ENCODE measurements at places on chromosomes 5 and 9. TPM values are rescaled to one million over a fixed set of nuclear protein-coding genes. Genes with fewer than 3 reads are reported as not detected.

Gene ARL10
- 7.9 TPM for total RNA-seq

Gene RLN2
- total RNA-seq: not detected

- no peaks in the 10 kb centered on the region for H3K4me1 ChIP-seq
- H3K4me3 ChIP-seq: no peak overlapping the region
- H3K36me3 ChIP-seq: no peaks in the 10 kb centered on the region
- no peaks in the 10 kb centered on the region for H3K27me3 ChIP-seq
- no peak overlapping the region for H3K27ac ChIP-seq
Observed at GRCh38 chr9:85444243-85444642, 297.5 kb downstream of the AGTPBP1 start.

GRCh38 chr5:164013077-164013670, 507.8 kb downstream of the MAT2B start:
- DNase-seq: no peak
- H3K27ac ChIP-seq: no peak overlapping the region
- H3K4me3 ChIP-seq: no peak overlapping the region
- no peaks in the 10 kb centered on the region for H3K27me3 ChIP-seq

DNA sequence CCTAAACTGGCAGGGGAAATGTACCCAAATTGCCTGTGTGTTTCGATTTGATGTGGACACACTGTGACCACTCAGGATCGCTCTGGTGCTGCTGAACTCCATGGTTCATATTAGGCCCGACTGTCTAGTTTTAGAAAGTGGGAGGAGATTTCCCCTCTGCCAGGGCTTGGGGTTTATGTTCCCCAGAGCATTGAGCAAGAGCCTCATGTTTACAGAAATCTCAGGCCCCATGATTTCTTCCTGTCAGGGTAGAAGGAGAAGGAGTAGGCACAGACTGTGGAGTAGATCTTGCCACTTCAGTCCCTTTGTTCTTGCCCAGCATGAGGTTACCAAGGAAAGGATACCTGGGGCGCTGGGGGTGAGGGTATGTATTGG, 40.8 kb upstream of the GLRX start:
- no peaks in the 10 kb centered on the region for H3K27me3 ChIP-seq
- H3K36me3 ChIP-seq: no peaks in the 10 kb centered on the region
- H3K27ac ChIP-seq: peak overlapping the region; percentile 81
- no peak overlapping the region for H3K4me3 ChIP-seq
- H3K4me1 ChIP-seq: peaks cover 62% of the 10 kb centered on the region

GRCh38 chr9:76756268-76756640, 8.0 kb upstream of the PCA3 start:
- H3K4me3 ChIP-seq: no peak overlapping the region
- no peaks in the 10 kb centered on the region for H3K36me3 ChIP-seq
- H3K27me3 ChIP-seq: no peaks in the 10 kb centered on the region
- H3K27ac ChIP-seq: no peak overlapping the region
- DNase-seq: no peak
- H3K4me1 ChIP-seq: no peaks in the 10 kb centered on the region

DNA sequence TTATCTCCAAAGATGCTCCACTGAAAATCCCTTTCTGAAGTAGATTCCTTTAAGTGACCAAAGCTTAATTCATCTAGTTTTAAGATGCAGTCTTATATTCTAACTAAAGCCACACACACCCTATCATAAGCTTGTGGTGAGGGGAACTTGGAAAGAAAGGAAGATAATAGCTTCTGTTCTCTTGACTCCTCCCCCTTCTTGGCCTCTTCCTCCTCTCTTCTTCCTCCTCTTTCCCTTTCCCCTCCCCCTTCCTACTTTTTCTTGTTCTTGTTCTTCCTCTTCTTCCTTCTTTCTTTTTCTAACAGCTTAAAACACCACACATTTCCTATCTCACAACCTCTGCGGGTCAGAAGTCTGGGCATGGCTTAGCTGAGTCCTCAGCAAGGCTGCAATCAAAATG, 23.5 kb downstream of the IL7R start:
- DNase-seq: no peak
- no peaks in the 10 kb centered on the region for H3K27me3 ChIP-seq
- no peak overlapping the region for H3K27ac ChIP-seq
- H3K4me1 ChIP-seq: peaks cover 6% of the 10 kb centered on the region
- H3K36me3 ChIP-seq: no peaks in the 10 kb centered on the region

DNA sequence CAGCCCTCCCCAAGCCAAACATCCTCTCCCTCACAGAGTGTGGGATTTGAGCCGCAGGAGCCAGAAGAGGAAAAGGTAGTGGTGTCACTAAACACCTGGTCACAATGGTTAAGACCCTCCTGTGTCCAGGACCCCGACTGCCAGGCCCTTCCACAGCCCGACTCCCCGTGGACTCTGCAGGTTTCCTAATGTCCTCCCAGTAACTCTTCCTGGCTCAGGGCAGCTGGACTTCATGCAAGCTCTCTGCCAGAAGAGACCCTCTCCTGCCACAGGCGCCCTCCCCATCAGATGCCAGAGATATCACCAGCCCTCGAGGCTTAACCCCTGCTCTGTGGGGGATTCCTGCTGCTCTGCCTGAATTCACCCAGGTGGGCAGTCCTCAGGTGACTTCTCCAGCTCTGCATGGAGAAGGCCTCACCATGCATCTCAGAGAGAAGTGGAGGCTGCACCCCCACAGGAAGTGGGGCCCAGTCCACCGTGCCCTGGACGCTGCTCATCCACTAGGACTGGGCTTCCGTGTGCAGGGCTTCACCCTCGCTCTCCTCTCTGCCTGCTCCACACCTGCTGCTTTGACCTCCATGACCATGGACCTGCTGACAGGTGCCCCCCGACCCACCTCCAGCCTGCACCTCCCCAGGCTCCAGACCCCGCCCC, 111.2 kb downstream of the ADAMTS2 start:
- DNase-seq: peak; percentile 45
- H3K27ac ChIP-seq: no peak overlapping the region
- no peaks in the 10 kb centered on the region for H3K36me3 ChIP-seq
- H3K4me3 ChIP-seq: no peak overlapping the region
- H3K4me1 ChIP-seq: no peaks in the 10 kb centered on the region

Gene SMIM32
- total RNA-seq: not detected

DNA sequence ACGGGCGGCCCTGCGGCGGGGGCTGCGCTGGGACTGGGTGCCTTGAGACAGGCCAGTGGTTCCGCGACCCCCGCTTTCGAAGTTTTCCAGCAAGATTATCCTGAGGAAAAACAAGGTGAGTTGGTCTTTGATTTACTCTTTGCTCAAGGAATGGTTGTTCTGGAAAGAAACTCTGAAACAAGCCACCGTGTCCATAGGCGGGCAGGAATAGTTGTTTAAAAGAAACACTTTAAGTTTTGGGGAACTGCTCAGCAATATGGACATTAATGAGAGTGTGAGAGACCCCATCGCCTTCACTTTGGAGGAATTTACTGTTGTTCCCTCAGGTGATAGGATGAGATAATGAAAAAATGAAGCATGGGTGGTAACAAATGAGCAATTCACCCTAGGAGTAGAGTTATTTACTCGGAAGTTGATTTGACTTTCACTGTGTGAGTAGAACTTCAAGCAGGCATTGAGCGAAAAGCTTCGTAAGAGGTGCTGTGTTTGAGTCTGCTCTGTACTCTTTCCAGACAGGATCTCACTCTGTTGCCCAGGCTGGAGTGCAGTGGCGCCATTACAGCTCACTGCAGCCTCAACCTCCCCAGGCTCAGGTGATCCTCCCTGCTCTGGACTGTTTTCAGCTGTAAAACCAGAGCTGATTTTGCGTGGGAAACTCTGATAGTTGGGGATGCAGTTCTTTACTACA, 1.1 kb downstream of the DMRTA1 start:
- H3K4me3 ChIP-seq: peak overlapping the region; percentile 62
- peaks cover 5% of the 10 kb centered on the region for H3K4me1 ChIP-seq
- H3K27me3 ChIP-seq: peaks cover 41% of the 10 kb centered on the region
- no peaks in the 10 kb centered on the region for H3K36me3 ChIP-seq
- no peak for DNase-seq

Gene NSD1
- total RNA-seq: 67.7 TPM

Gene ESM1
- total RNA-seq: 2.7 TPM

DNA sequence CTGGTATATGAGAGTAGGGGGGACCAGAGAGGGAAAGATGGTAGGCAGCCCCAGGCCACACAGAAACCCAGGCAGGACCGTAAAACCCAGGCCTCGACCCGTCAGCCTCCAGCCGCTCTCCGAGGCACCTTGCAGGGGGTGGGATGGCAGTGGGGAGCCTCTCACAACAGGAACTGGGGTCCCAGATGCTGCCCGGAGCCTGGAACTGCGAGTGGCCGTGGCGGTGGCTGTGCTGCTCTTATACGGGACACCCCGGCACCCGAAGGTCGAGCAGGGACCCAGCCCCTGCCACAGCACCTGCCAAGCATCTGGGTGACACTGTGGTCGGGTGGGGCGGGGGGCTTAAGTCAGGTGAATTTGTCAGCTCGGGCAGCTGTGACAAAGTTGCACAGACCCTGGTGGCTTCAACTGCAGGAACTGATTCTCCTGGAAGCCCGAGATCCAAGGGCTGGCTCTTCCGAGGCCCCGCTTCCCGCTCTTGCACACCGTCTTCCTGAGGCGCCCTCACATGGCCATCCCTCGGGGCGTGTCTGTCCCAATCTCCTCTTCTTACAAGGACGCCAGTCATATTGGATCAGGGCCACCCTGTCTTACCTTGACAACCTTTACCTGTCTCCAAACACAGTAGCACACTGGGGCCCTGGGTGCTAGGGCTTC, 47.6 kb upstream of the EGFL7 start:
- peak; percentile 68 for DNase-seq
- no peaks in the 10 kb centered on the region for H3K36me3 ChIP-seq
- H3K4me1 ChIP-seq: peaks cover 32% of the 10 kb centered on the region
- H3K27me3 ChIP-seq: no peaks in the 10 kb centered on the region
- peak overlapping the region; percentile 42 for H3K27ac ChIP-seq
- no peak overlapping the region for H3K4me3 ChIP-seq

GRCh38 chr5:63398346-63398745, 563.9 kb downstream of the HTR1A start:
- no peak overlapping the region for H3K27ac ChIP-seq
- no peaks in the 10 kb centered on the region for H3K27me3 ChIP-seq
- no peak overlapping the region for H3K4me3 ChIP-seq
- no peak for DNase-seq

Gene ECPAS
- total RNA-seq: 84.9 TPM

Gene AK8
- total RNA-seq: 0.55 TPM

GRCh38 chr9:77926371-77926878, 105.2 kb downstream of the GNAQ start:
- no peak overlapping the region for H3K4me3 ChIP-seq
- peaks cover 19% of the 10 kb centered on the region for H3K4me1 ChIP-seq
- no peak for DNase-seq

Gene PCDHAC2
- 10.0 TPM for total RNA-seq

Gene ZFAND5
- total RNA-seq: 204 TPM

- peak overlapping the region; percentile 80 for H3K27ac ChIP-seq
- H3K4me1 ChIP-seq: peaks cover 15% of the 10 kb centered on the region
- H3K36me3 ChIP-seq: no peaks in the 10 kb centered on the region
- peak; percentile 71 for DNase-seq
Observed at GRCh38 chr9:137294091-137294680, 7.9 kb downstream of the NRARP start.

- no peaks in the 10 kb centered on the region for H3K4me1 ChIP-seq
- H3K4me3 ChIP-seq: no peak overlapping the region
- H3K27me3 ChIP-seq: no peaks in the 10 kb centered on the region
- DNase-seq: no peak
Observed at GRCh38 chr9:24413651-24414050, 132.0 kb downstream of the IZUMO3 start.

Gene PAM
- 227 TPM for total RNA-seq

DNA sequence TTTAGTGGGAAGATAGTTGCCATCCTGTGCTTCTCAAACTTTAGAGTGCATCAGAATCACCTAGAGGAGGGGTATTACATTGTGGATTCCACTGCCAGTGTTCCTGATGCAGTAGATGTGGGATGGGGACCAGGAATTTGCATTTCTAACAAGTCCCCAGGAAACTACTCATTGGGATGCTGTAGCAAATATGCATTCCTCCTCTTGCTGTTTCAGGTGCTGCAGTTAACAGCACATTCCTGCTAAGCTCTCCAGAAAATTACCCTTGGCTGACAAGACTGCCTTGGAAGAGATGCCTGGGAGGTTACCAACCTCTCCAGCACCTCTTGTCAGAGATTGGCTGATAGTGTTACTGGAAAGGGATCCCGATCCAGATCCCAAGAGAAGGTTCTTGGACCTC, 270.5 kb downstream of the OSTF1 start:
- no peak overlapping the region for H3K27ac ChIP-seq
- H3K36me3 ChIP-seq: no peaks in the 10 kb centered on the region
- DNase-seq: no peak
- no peaks in the 10 kb centered on the region for H3K27me3 ChIP-seq
- no peak overlapping the region for H3K4me3 ChIP-seq
- no peaks in the 10 kb centered on the region for H3K4me1 ChIP-seq

Gene YTHDC2
- total RNA-seq: 21.7 TPM

Gene PTPA
- 115 TPM for total RNA-seq

DNA sequence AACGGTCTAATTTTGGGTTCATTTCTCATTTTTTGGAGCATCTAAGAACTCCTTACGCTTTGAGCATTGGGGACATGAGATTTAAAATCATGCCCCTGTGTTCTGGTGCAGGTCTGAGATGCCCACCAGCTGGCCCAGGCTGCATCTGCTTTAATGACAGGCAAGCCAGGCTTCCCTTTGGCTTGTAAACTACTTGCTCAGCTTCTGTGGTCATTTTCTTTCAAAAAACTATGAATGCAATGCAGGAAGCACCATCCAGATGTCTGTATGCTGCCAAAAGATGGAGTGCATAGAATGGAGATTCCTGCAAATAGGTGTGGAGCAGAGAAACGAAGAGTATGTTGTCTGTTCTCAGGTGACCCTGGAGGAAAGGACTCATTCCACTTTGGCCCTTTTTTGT, 399.9 kb upstream of the ADAMTSL1 start:
- no peaks in the 10 kb centered on the region for H3K4me1 ChIP-seq
- H3K27me3 ChIP-seq: no peaks in the 10 kb centered on the region
- no peaks in the 10 kb centered on the region for H3K36me3 ChIP-seq
- H3K4me3 ChIP-seq: no peak overlapping the region

Gene ACOT12
- total RNA-seq: not detected

GRCh38 chr9:16627967-16628366, 242.5 kb downstream of the BNC2 start:
- no peak for DNase-seq
- H3K36me3 ChIP-seq: no peaks in the 10 kb centered on the region
- H3K27me3 ChIP-seq: no peaks in the 10 kb centered on the region
- H3K27ac ChIP-seq: no peak overlapping the region
- H3K4me1 ChIP-seq: no peaks in the 10 kb centered on the region
- no peak overlapping the region for H3K4me3 ChIP-seq

DNA sequence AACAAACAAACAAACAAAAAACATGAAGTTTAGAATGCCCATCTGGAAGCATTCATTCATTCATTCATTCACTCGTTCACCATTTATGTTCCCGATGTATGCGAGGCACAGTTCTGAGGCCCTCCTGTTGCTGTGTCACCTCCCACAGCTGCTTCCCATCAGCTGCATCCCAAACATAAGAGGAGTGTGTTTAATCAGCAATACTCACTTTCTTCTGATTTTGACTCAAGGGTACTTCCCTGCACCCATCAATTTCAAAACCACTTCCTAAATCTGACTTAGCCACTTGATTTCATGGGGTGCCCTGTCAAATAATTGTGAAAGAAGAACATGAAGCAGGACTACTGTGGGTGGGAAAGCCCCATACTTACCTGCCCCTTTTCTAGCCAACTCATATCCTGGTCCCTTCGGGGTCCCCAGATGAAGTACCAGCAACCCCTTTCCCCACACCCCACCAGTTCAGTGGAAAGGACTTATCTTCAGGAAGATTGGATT, 128.0 kb upstream of the IL12B start:
- DNase-seq: no peak
- no peak overlapping the region for H3K4me3 ChIP-seq
- H3K27me3 ChIP-seq: no peaks in the 10 kb centered on the region
- H3K4me1 ChIP-seq: no peaks in the 10 kb centered on the region
- no peaks in the 10 kb centered on the region for H3K36me3 ChIP-seq

Gene OTP
- total RNA-seq: not detected

- no peak overlapping the region for H3K4me3 ChIP-seq
- DNase-seq: no peak
- peaks cover 19% of the 10 kb centered on the region for H3K36me3 ChIP-seq
- no peaks in the 10 kb centered on the region for H3K27me3 ChIP-seq
- H3K4me1 ChIP-seq: peaks cover 4% of the 10 kb centered on the region
Observed at GRCh38 chr5:131462454-131462853, 172.6 kb downstream of the RAPGEF6 start.
